ENCODE measurements at places on chromosomes 11 and 22.

GRCh38 chr22:44573451-44573850 is 75.4 kb upstream of the RTL6 start:
- no peak for DNase-seq

- DNase-seq = no peak
Observed at GRCh38 chr11:57430952-57431351, 4.0 kb upstream of the SLC43A3 start.

GRCh38 chr11:59426361-59427067 is at the start of gene OR5A2:
OR5A2 (minus strand) TSS chr11:59426413; CDS start chr11:59422953, 3,460 bp downstream.
- no peak for DNase-seq

DNA sequence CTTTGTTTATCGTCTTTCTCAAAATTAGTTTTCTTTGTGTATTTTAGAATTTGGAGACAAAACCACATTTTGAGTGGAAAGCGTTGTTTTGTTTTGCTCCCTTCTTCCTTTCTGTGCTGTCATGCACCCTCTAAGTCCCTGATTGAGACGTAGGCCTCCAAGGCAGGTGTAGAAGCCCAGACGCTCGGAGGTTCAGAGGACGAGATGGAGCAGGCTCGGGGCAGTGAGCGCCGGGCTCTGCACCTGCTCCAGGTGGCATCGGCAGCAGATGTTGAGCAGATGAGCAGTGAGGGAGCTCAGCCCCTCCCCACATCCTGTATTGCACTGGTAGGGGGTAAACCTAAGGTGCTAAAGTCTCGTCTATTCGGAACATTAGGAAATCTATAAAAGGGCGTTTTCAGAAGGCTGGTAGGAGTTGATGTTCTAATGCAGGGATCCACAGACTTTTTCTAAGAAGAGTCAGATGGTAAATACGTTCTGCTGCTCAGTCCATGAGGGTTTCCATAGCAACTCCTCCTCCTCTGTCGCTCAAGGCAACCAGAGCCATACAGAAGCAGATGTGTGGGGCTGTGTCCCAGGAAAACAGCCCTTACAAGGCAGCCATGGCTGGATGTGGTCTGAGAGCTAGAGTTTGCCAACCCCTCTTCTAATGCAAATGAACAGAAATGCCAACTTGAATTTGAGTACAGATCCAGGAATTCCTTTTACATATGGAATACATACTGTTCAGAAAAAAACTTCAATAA is 724.2 kb downstream of the BRD1 start:
- no peak for DNase-seq

GRCh38 chr22:19805821-19806212 is 45.2 kb downstream of the TBX1 start:
- DNase-seq = no peak
